MM.1S (cell line): ENCODE measurements at places on chromosomes 7 and 10.

GRCh38 chr7:22856416-22856815 lies 33.8 kb upstream of the TOMM7 start:
- DNase-seq, result no peak

DNA sequence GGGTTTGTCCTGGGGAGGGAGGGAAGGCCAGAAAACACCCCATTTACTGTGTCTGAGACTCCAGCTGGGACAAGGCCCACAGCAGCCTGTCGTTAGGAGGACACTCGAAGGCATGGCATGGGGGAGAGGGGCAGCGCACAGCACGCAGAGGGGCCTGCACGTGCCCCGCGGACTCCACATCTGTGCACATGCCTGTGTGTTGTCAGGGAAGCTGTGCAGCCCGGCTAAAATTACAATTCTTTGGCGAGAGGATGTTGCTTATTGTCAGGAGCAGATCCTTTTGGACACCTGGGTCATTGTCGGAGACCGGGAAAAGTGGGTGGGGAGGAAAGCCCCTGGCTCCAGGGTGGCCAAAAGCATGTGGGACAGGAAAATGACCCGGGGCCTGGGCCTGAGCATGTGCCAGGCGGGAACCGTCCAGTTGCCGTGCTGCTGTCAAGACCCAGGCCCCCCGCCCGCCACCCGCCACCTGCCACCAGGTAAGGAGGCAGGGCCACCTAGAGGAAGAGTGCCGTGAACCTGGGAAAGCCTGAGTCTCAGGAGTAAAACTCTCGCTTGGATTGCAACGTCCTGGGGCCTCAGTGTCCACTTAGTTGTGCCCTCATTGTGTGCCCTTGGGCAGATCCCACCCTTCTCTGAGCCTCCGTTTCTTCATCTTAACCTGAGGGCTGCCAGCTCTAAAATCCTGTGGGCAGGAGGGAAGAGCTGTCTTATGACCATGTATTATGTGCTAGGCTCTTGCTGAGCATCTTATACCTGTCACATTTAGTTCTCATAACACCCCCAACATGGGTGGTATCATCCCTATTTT lies 7.2 kb downstream of the VSIR start:
- no peak for DNase-seq

GRCh38 chr10:34337917-34338316 lies 477.2 kb downstream of the PARD3 start:
- no peak for DNase-seq

- no peak for DNase-seq
Observed at GRCh38 chr10:34081347-34081743, 733.8 kb downstream of the PARD3 start.

DNA sequence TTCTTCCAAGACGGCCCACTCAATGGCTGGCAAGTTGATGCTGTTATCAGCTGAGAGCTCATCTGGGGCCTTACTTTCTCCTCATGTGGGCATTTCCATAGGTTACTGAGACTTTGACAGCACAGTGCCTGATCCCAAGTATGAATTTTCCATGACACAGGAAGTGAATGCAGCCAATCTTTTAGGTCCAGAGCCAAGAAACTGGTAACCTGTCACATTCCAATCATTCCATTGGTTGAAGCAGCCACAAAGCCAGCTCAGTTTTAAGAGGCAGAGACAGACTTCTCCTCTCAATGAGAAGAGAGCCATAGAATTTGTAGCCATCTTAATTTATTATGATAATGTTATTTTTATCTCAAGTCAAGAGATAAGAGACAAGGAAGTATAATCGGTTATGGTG lies 775.5 kb downstream of the CNTNAP2 start:
- no peak for DNase-seq

- no peak for DNase-seq
Observed at GRCh38 chr10:70404787-70405036, 767 bp downstream of the EIF4EBP2 start.

- no peak for DNase-seq
Observed at GRCh38 chr10:55630491-55631056, 730.5 kb downstream of the ZWINT start.

DNA sequence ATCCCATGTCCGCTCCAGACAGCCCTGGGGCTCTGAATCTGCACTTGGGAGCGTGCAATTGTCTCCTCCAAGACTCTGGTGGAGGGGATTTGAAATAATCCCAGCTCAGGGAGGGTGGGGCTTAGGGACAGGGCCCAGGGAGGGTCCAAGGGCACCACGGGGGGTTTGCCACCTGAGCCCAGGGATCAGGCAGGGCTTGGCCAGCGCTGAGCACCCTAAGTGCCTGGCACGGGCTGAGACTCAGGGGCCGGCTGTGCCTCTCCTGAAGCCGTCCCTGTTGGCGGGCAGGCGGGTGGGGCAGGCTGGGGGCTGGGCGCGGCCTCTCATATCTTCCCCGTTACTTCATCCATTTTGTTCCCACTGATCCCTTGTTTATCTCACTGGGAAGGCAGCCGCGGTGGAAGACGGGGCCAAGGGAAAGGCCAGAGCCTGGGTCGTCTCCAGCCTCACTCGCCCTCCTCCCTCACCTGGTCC lies 41.8 kb upstream of the ELN start:
- no peak for DNase-seq

GRCh38 chr10:22693371-22693784 lies 21.0 kb downstream of the PIP4K2A start:
- DNase-seq, result no peak

DNA sequence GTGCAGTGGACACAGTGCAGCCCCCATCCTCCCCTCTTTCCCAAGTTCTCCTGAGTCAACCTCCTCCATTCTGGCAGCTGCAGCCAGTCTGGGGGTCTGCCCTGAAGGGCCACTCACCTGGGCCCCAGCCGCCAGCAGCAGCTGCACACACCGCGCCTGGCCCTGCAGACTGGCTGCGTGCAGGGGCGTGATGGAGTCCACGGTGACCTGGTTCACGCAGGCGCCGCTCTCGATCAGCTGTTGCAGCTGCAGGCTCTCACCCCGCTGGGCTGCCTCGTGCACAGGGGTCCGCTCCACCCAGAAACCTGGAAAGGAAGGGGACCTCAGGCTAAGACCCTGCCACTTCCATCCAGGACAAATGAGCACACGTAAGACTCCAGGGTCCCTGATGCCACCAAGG lies 13.6 kb downstream of the ASB13 start:
- DNase-seq, result no peak

- DNase-seq, result no peak
Observed at GRCh38 chr7:84207025-84207424, 12.4 kb upstream of the SEMA3A start.

GRCh38 chr7:144384555-144385245 lies 18.8 kb downstream of the NOBOX start:
- DNase-seq, result peak; percentile 1

GRCh38 chr10:59068581-59069191 lies 107.8 kb upstream of the PHYHIPL start:
- DNase-seq, result no peak

GRCh38 chr10:8876171-8876570 lies 821.7 kb downstream of the GATA3 start:
- no peak for DNase-seq

DNA sequence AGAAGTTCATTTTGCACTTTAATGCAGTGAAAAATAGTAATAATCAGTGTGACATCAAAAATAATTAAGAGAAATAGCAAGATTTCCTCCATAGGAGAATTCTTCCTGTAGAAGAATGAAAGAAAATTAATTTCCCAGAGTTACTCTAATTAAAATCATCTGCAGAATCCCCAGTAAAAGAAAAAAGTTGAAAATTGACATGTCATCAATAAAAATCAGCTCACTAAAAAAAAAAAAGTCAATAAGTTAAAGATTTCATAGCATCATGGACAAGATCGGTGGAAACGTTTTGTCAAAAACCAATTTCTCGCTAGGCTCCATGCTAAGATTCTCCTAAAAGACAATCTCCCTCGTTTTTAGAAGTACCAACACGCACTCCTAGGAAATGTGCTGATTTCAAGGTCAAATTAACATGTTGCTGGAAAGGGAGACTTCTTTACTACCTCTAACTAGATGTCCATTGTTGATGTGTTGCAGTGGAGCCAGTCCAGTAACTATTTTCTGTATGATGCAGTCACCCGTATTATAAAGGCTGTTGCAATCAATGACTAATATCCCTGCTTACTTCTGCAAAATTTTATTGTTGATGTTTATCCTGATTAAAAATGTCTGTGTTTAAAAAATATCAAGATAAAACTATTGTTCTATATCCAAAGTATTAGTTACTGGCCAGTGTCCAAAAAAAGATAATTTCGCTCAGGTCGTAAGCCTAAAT lies 591.9 kb upstream of the MGMT start:
- DNase-seq, result no peak

DNA sequence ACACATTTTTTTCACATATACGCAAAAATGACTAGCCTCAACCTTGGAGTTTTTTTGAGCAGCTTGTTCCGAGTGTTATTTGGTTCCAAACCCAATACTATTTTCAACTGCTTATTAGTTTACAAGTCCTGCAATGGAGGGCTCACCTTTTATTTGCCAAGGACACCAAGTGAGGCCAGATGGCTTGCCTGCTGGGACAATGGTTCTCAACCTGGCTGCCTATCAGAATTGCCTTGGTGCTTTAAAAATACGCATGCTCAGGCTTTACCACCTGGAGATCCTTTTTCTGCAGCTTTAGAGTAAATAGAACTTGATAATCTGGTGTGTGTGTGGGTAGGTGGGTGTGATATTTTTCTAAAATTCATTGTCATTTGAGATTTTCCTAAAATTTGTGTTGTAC lies 276.8 kb downstream of the MTERF1 start:
- no peak for DNase-seq

DNA sequence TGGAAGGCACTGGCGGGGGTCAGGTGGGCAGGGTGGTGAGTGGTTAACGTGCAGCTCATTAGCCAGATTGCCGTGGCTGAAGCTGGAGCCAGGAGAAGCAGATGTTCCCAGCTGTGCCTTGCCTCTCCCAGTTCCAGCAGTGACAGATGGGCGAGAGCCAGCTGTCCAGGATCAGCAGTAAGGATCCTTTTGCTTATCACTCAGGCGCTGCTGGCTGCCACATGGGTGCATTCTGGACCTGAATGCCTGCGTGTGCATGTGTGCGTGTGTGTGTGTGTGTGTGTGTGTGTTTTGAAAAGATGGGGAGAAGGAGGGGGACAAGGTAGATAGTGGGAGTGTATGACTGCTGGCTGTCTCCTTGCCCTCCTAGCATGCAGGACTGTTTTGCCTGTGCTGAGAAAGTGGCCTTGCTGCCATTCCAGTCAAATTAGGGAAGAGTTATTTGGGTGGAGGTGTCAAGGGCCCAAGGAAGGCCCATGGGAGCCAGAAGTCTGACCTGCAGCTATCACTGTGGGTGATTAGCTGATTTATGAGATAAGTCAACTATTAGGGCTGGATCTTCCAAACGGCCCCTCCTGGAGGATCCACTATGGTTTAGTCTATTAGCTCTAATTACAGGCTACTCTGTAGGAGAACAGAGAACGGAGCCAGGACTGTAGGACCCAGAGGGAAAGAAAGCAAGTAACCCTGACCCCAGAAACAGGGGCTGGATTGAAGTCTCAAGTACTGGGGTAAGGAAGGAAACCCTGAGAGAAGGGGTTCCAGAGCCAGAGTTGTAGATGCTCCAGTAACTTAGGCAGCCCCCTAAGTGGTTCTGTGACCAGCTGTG lies 3.3 kb downstream of the EPHA1 start:
- DNase-seq, result no peak

- DNase-seq, result peak; percentile 43
Observed at GRCh38 chr10:25226775-25227682, 52.2 kb downstream of the GPR158 start.

DNA sequence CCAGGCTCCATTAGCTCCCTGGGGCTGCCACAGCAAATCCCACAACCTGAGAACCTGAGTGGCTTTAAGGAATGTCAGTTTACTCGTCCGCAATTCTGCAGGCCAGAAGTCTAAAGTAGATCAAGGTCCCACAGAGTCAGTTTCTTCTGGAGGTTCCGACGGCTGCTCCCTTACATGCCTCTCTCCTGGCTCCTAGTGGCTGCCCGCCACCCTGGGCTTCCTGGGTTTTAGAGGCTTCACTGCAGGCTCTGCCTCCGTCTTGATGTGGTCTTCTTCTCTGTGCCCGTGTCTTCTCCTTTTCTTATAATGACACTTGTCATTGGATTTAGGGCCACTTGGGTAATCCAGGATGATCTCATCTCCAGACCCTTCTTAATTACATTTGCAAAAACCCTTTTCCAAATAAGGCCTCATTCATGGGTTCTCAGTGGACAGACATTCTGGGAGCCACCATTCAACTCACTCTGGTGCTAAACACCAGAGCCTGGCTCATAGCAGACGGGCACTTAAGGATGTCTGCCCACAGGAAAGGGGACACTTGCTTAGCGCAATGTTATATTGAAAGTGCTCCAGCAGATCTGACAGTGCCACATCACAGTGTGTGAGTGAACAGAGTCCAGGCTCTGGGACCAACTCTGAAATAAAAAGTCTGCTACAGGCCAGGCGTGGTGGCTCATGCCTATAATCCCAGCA lies 77.6 kb downstream of the VWC2 start:
- DNase-seq, result no peak

- DNase-seq, result no peak
Observed at GRCh38 chr7:17983221-17984062, 43.1 kb upstream of the SNX13 start.

GRCh38 chr10:72887043-72887442 lies 6.5 kb upstream of the OIT3 start:
- DNase-seq, result no peak

GRCh38 chr7:48426966-48427555 lies 255.8 kb downstream of the ABCA13 start:
- no peak for DNase-seq

GRCh38 chr7:106566196-106566595 lies 94.8 kb downstream of the CCDC71L start:
- no peak for DNase-seq

- DNase-seq, result no peak
Observed at GRCh38 chr10:122419016-122419415, 35.4 kb upstream of the ARMS2 start.

GRCh38 chr7:38880454-38880853 lies 28.5 kb downstream of the VPS41 start:
- DNase-seq, result no peak

- no peak for DNase-seq
Observed at GRCh38 chr10:74882427-74882826, 56.0 kb downstream of the KAT6B start.

DNA sequence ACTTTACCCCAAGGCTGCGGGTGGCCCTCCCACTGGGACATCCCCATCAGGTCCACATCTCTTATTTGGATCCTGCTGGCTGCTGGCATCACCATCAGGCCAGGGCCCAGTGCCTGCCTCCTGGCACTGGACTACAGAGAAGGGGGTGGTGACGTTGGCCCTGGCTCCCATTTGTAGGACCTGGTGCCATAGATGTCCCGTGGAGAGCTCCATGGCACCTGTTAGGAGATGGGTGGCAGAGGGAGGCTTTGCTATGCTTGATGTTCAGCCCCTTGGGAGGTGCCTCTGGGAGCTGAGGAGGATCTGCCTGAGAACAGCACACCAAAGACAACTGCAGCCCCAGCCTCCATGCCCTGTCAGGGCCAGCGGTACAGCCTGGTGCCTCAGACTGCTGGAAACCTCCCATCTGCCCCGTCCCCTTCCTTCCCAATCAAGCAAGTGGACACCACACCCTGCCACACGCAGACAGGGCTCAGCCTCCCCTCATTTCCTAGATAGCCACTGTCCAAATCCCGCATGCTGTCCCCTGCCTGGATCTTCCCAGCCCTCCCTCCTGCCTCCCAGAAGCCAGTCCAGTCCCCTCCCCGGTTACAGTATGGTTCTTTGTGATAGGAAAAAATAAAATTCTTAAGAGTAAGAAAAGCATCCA lies 230.0 kb upstream of the GRB10 start:
- DNase-seq, result no peak
